Astrocyte (in vitro differentiated cells and primary cell): ENCODE measurements at places on chromosomes 2 and 18. TPM values are rescaled to one million over a fixed set of nuclear protein-coding genes. Genes with fewer than 3 reads are reported as not detected.

PDE1A gene
- 0.32 TPM in 1 of 2 replicates, not detected in the other for total RNA-seq

NOL4 gene
- total RNA-seq, result 1.9 and 2.1 TPM in 2 replicates

VWC2L gene
- total RNA-seq, result not detected in 2 replicates

DPP4 gene
- total RNA-seq, result 5.3 and 6.7 TPM in 2 replicates

NT5C1B gene
- not detected in 2 replicates for total RNA-seq

LYG2 gene
- not detected in 2 replicates for total RNA-seq

CYP27A1 gene
- total RNA-seq, result 3.9 and 4.3 TPM in 2 replicates

LOXHD1 gene
- total RNA-seq, result not detected in 2 replicates

FSHR gene
- total RNA-seq, result 0.30 and 0.38 TPM in 2 replicates

RTP5 gene
- total RNA-seq, result not detected in 2 replicates

TUBA3E gene
- total RNA-seq, result not detected in 2 replicates

PIEZO2 gene
- 5.3 and 11.8 TPM in 2 replicates for total RNA-seq

SERPINB2 gene
- total RNA-seq, result 0.60 and 1.7 TPM in 2 replicates

GRCh38 chr2:17830053-17831034, 14.1 kb downstream of the MSGN1 start:
- no peaks in the 10 kb centered on the region for H3K36me3 ChIP-seq
- H3K27me3 ChIP-seq, result peaks cover 9% of the 10 kb centered on the region
- DNase-seq, result peak; percentile 55
- H3K4me1 ChIP-seq, result no peaks in the 10 kb centered on the region

DNA sequence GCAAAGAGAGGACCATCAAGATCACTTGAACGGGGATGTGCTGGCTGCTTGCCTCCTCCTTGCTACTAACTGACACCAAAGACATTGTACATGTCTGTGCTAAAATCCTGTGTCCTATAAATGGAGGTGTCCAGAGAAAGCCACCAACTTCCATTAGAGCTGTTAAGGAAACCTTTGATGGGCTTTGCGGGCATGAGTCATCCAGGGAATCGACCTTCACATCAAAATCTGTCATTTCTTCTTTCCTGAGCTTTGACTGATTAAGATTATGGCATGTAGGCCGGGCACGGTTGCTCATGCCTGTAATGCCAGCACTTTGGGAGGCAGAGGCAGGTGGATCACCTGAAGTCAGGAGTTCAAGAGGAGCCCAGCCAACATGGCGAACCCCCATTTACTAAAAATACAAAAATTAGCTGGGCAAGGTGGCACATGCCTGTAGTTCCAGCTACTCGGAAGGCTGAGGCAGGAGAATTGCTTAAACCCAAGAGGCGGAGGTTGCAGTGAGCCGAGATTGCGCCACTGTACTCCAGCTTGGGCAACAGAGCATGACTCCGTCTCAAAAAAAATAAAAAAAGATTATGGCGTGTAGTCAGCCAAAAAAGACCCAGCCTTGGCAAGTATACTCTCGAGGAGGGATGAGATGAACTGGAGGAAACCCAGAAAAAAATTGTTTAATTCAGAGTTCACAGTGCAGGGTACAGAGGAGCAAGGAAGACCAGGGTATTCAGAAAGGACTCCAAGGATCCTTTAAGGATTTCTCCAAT, 115.8 kb downstream of the CABLES1 start:
- no peak overlapping the region for H3K4me3 ChIP-seq
- peaks cover 3% of the 10 kb centered on the region for H3K36me3 ChIP-seq
- H3K27me3 ChIP-seq, result no peaks in the 10 kb centered on the region
- no peak for DNase-seq
- H3K4me1 ChIP-seq, result no peaks in the 10 kb centered on the region
- H3K27ac ChIP-seq, result no peak overlapping the region

DNA sequence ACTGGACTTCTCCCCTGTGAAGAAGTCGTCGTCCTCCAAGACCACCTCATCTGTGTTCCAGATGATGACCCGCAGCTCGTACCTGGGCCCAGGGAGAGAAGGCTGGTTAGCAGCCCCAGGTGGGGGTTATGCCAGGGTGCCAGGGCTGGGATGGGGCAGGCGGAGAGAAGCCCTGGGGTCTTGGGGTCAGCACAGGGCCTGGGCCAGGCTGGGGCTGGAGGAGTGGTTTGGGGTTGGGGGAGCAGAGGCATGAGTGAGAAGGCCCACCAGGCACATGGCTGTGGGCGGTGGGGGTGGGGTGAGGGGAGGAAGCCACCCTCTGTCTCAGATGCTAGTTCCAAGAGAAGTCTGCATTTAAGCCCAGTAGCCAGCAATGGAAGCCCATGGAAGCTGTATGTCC, 15.8 kb downstream of the OTOF start:
- DNase-seq, result no peak
- H3K36me3 ChIP-seq, result no peaks in the 10 kb centered on the region
- no peaks in the 10 kb centered on the region for H3K27me3 ChIP-seq
- H3K4me3 ChIP-seq, result no peak overlapping the region
- H3K27ac ChIP-seq, result no peak overlapping the region

GRCh38 chr18:57437402-57437765, 2.2 kb downstream of the ONECUT2 start:
- no peak overlapping the region for H3K4me3 ChIP-seq
- H3K27ac ChIP-seq, result no peak overlapping the region
- H3K27me3 ChIP-seq, result peaks cover 89% of the 10 kb centered on the region
- no peak for DNase-seq
- no peaks in the 10 kb centered on the region for H3K36me3 ChIP-seq

DNA sequence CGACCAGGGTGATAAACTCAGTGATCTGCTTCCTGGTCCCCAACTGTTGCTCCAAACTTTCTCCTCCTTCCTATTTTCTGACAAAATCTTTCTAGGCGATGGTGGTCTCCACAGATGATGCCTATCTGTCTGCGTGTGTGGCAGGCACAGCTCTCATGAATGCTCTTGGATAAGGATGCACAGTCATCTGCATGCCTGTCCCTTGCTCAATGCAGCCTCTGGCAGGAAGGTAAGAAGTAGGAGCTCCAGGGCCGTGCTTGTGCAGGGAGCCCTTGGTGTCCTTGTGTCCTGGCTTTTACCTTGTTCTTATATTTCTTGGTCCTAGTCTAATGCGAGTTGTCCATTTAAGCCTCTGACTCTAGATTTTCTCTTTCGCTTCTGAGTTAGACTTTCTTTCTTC, 57.5 kb downstream of the INSIG2 start:
- no peaks in the 10 kb centered on the region for H3K27me3 ChIP-seq
- H3K27ac ChIP-seq, result no peak overlapping the region
- H3K4me1 ChIP-seq, result no peaks in the 10 kb centered on the region
- no peaks in the 10 kb centered on the region for H3K36me3 ChIP-seq

GRCh38 chr2:33158482-33159003, 211.8 kb downstream of the LTBP1 start:
- H3K4me3 ChIP-seq, result peak overlapping the region; percentile 23
- DNase-seq, result peak; percentile 97
- no peaks in the 10 kb centered on the region for H3K36me3 ChIP-seq
- H3K27ac ChIP-seq, result peak overlapping the region; percentile 82
- H3K27me3 ChIP-seq, result no peaks in the 10 kb centered on the region

GRCh38 chr2:173607606-173608311, 253.1 kb downstream of the CDCA7 start:
- H3K4me1 ChIP-seq, result no peaks in the 10 kb centered on the region
- H3K27me3 ChIP-seq, result no peaks in the 10 kb centered on the region
- DNase-seq, result no peak
- no peak overlapping the region for H3K4me3 ChIP-seq

GRCh38 chr18:48670751-48671560, 132.1 kb downstream of the CTIF start:
- H3K27ac ChIP-seq, result no peak overlapping the region
- no peak overlapping the region for H3K4me3 ChIP-seq
- H3K27me3 ChIP-seq, result no peaks in the 10 kb centered on the region
- DNase-seq, result no peak
- H3K4me1 ChIP-seq, result peaks cover 16% of the 10 kb centered on the region

DNA sequence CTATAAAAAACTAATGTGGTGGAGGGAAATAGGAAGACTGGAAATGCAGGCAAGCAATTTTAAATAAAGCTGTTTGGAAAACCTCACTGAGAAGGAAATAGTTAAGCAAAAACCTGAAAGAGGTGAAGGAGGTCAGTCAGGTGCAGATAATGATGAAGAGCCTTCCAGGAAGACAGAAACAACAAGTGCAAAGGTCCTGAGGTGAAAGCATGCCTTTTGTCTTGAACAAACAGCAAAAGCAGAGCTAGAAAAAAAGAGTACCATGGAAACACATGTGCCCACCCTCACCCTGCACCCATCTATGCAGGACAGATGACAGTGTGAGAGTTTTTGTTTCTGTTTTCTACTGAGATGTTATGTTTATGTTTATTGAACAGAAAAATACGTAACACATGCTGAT, 8.1 kb upstream of the ZBTB14 start:
- no peak for DNase-seq
- no peaks in the 10 kb centered on the region for H3K4me1 ChIP-seq
- H3K36me3 ChIP-seq, result no peaks in the 10 kb centered on the region

GRCh38 chr2:53778536-53779162, 8.1 kb downstream of the ASB3 start:
- DNase-seq, result no peak
- H3K4me3 ChIP-seq, result no peak overlapping the region
- H3K27ac ChIP-seq, result no peak overlapping the region
- no peaks in the 10 kb centered on the region for H3K4me1 ChIP-seq
- H3K36me3 ChIP-seq, result peaks cover 8% of the 10 kb centered on the region
- H3K27me3 ChIP-seq, result no peaks in the 10 kb centered on the region

DNA sequence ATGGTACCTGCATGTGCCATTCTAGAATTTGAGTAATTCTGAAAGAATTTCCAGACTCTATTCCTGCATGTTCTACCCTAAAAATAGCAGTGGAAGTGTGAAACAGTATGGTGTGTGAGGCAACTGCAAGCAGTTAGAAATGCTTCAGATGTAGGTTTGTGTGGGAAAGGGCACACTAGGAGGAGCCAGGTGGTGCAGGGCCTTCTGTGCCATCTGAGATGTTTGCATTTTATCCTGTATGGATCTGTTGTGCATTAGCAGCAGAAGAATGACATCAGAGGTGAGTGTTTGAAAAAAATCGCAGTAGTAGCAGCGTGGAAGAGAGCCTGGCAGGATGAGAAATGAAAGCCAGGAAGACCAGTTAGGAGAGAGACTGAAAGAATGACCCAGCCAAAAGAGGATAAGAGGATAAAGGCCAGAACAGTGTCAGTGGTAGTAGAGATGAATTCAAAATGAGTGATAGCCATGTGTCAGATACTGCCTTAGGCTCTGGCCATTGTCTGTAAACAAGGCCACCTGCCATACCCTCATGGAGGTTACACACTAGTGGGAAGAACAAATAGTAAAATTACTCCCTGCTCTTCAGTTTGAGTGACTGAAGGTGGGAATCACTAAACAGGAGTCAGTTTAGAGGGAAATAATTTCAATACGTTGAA, 142.2 kb downstream of the PKP4 start:
- H3K4me1 ChIP-seq, result peaks cover 27% of the 10 kb centered on the region
- H3K36me3 ChIP-seq, result no peaks in the 10 kb centered on the region
- H3K27me3 ChIP-seq, result no peaks in the 10 kb centered on the region
- no peak for DNase-seq
- H3K4me3 ChIP-seq, result no peak overlapping the region
- peak overlapping the region; percentile 86 for H3K27ac ChIP-seq

- H3K36me3 ChIP-seq, result peaks cover 13% of the 10 kb centered on the region
- peak overlapping the region; percentile 70 for H3K27ac ChIP-seq
- peaks cover 16% of the 10 kb centered on the region for H3K4me1 ChIP-seq
These were observed 23.6 kb downstream of the SUCLG1 start for GRCh38 chr2:84435345-84436025.
